Stimulated activated CD4-positive, alpha-beta T cell treated with anti-CD3 and anti-CD28 coated beads, Interleukin-1b, Interleukin-23, amount 100 ng/mL, for 1 hour (primary cell): ENCODE measurements at places on chromosomes 16 and 17.

- no peak for DNase-seq
Measured at GRCh38 chr16:71474864-71475263, 12.8 kb upstream of the ZNF23 start.

GRCh38 chr17:40538936-40539705, 26.2 kb downstream of the CCR7 start:
- no peak for DNase-seq

GRCh38 chr16:85610059-85610445, 3.1 kb upstream of the GSE1 start:
- DNase-seq: no peak

DNA sequence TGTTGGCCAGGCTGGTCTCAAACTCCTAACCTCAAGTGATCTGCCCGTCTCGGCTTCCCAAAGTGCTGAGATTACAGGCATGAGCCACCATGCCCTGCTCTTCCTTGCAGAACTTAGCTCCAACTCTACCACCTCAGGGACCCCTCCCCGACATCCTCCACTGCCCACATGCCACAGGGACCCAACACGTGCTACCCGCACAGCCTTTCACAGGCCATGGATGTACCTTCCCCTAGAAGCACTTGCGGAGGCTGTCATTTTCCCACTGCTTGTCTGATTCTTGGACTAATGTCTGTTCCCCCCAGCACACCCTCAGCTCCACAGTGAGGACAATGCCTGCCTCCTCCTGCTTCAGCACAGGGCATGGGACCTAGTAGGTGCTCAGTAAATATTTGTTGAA, 147.4 kb downstream of the ZNF423 start:
- no peak for DNase-seq

- DNase-seq: no peak
Measured at GRCh38 chr16:19881028-19881427, 3.6 kb downstream of the GPRC5B start.

DNA sequence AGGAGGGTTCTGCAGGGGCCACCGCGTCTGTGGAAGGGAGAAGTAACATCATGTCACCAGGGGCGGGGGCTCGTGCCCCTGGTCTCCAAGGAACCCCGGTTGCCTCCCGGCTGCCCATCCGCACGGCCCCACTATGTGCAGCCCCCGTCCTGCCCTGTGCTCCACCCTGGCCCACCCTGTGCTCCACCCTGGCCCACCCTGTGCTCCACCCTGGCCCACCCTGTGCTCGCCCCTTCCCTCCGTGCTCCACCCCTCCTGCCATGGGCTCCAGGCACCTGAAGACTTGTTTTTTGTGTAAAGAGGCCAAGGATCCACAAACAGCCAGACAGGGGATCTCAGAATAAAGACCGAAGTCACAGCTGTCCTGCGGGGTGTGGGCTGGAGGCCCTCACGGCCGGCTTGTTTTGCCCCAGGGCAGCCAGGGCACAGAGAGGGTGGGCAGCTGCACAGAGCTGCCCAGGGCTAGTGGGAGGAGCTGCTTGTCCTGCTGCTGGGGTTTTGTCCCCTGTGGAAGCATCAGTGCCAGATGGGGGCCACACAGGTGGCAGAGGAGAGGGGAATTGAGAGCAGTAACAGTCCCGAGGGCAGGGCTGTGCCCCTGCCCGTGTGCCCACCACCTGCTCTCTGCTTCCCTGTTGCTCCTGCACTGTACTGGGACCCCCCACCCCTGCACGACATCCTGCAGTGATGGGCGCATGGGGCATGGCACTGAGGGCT, 147.0 kb upstream of the CIBAR2 start:
- no peak for DNase-seq

DNA sequence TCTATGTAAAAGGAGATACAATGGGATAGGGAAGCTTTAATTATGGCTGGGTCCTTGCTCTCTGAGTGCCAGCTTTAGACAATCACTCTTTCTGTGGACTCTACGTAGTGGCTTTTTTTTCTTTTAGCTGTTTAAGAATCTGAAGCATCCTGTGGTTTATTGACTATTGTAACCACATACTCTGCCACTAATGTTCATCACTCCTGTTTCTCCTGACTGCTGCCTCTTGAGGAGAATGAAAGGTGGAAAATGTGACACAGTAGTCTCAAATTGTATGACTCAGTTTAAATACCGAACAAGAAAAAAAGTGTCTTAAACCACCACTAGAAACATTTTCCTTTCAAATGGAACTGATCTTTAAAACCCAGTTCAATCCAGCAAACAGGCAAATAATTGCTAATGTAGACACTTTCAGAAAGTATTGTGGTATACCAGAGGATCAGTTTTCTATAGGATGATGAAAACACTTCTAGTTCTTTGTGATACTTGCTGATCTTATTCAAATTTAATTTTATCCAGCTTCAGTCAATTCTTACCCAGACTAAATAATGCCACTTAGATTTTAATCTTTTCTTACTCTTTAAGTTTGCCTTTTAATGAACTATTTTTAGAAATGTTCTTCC, 302.7 kb upstream of the PMFBP1 start:
- no peak for DNase-seq

DNA sequence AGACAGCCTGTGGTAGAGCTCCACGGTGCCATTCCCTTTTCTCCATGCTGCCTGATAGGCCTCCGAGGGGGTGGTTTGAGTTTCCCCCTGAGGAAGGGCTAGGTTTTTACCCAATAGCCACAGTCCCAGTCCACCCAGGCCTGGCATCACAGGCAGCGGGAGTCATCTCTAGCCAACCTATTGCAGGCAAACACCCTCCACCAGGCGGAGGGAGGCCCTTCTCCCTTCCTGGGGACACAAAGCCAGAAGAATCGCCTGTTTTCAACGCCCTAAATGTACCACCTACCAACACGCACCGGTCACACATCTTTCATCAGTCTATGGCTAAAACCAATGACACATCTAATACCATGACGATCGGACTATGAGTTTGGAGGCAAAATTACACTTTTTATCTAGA, 7.4 kb downstream of the CSNK1D start:
- no peak for DNase-seq

- DNase-seq: no peak
Measured at GRCh38 chr17:72452286-72453173, 331.7 kb downstream of the SOX9 start.

DNA sequence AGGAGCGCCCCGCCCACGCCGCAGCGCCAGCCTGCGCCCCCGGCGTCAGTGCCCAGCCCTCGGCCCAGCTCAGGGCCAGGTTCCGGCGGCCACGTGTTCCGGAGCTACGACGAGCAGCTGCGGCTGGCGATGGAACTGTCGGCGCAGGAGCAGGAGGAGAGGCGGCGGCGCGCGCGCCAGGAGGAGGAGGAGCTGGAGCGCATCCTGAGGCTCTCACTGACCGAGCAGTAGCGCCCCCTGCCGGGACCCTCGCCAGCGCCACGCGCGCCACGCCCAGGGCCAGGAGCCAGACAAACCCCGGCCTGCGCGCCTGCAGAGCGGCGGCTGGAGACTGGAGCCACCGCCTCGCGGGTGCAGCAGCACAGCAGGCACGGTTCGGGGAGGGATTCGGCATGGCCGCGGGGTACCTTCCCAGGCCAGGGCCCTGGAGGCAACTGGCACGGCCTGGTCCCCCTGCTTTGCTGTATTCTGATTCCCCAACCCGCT, 9.3 kb downstream of the CORO6 start:
- peak; percentile 95 for DNase-seq

DNA sequence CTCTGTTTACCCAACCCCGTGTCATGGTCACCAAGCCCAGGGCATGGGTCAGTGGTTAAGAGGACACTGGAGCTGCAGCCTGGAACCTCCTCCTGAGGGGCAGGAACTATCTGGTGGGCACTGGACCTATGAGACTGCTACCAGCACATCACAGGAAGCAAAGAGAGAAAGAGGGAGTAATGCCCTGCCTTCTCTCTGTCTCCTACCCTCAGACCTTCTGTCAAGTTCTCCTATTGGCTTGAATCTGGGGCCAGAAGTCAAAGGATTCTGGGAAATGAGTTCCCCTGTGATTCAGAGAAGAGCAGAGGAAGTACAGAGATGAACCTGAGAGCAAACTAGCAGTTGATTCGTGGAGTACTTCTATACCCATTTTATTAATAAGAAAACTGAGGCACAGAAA, 123.0 kb upstream of the GNAO1 start:
- DNase-seq: no peak

- peak; percentile 39 for DNase-seq
Measured at GRCh38 chr17:67293251-67294203, 48.5 kb upstream of the HELZ start.

DNA sequence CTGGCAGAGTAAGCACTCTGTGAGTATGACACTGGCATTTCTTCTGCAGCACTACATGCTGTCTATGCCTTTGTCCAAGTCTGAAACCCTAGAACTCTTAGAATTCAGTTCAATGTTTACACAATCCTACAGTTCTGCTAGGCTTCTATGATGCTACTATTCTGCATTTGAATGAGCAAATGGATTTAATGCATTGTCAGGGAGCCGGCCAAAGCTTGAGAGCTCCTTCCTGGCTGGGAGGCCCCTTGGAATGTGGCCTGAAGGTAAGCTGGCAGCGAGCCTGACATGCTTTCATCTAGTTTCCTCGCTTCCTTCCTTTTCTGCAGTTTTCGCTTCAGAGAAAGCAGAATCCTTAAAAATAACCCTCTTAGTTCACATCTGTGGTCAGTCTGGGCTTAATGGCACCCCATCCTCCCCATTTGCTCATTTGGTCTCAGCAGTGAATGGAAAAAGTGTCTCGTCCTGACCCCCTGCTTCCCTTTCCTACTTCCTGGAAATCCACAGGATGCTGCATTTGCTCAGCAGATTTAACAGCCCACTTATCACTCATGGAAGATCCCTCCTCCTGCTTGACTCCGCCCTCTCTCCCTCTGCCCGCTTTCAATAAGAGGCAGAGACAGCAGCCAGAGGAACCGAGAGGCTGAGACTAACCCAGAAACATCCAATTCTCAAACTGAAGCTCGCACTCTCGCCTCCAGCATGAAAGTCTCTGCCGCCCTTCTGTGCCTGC, at the start of gene CCL2:
CCL2 (plus strand) TSS at position 635 of the 730 bp plus-strand sequence; CDS start at position 700, 65 bp downstream.
- no peak for DNase-seq

- DNase-seq: no peak
Measured at GRCh38 chr16:58732545-58733247, 1.4 kb downstream of the GOT2 start.

DNA sequence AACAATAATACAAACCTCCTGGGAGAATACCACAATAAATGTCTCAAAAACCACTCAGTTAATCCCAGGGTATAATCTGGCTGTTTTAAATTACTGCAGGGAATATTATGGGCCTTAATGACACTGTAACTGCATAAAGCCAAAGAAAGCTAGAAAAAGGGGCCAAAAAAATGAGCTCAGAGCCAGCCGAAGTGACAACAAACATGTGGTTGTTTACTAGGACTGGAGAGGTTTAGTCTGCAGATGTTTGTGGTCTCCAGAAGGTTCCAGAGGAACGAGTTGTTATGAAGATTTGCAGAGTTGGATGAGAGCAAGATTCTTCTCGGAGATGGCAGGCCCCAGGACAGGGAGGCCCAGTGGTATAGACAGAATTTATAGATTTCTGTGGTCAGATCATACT, 97.1 kb upstream of the AKTIP start:
- DNase-seq: no peak

GRCh38 chr16:3536851-3537250, 36.0 kb downstream of the CLUAP1 start:
- no peak for DNase-seq

- no peak for DNase-seq
Measured at GRCh38 chr16:19116711-19117449, 3.1 kb downstream of the ITPRIPL2 start.
